ENCODE measurements at places on chromosomes 7 and 10. TPM values are rescaled to one million over a fixed set of nuclear protein-coding genes. Genes with fewer than 3 reads are reported as not detected.
A peak's percentile ranks its signal among the peaks of the same experiment; 100 is the strongest.

DNA sequence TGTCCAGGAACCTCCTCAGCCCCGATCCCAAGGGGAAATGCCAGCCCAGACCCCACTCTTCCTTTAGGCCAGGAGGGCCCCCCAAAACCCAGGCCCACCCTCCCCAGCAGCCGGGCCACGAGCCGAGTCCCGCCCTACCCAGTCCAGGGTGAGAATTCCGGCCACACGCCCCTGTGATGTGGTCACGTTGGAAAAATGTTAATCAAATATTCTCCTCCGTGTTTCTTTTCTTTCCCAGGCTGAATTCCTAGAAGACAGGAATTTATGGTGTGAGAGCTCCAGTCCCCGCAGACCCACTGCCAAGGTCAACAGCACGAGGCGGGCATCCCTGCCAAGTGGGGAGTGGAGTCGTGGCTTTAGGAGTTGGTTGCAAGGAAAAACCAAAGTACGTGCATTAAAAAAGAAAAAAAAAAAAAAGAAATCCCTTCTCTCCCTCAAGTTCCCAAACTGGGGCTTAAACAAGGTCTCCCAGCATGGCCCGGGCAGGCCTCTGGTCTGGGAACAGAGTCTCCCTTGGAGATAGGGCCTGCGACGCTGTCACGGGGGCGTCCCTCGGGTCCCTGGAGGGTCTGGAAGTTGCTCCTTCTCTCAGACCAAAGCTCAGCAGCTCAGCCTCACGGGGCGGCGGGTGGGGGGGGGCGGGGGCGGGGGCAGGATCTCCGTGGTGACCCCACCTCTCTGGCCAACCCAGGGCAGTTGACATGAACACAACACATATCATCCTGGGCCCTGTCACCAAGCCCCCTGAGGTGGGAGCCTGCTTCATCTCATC is 28.1 kb upstream of the ELN start:
- no peak for DNase-seq

DNA sequence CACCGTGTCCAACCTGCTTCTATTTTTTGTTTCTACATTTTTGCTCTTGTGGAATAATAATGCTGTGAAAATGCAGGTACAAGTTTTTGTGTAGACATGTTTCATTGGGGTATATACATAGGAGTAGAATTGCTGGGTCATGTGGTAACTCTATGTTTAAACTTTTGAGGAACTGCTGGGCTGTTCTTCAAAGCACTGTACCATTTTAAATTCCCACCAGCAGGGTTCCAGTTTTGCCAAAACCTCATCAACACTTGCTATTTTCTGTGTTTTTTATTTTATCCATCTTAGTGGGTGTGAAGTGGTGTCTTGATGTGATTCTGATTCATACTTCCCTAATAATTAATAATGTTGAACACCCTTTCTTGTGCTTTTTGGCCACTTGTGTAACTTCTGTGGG is 138.6 kb downstream of the RGS10 start:
- no peak for DNase-seq

SCIN gene
- total RNA-seq, result not detected

SLC18A3 gene
- not detected for total RNA-seq

- no peak for DNase-seq
Observed at GRCh38 chr10:75736151-75736640, 304.8 kb downstream of the LRMDA start.

DNA sequence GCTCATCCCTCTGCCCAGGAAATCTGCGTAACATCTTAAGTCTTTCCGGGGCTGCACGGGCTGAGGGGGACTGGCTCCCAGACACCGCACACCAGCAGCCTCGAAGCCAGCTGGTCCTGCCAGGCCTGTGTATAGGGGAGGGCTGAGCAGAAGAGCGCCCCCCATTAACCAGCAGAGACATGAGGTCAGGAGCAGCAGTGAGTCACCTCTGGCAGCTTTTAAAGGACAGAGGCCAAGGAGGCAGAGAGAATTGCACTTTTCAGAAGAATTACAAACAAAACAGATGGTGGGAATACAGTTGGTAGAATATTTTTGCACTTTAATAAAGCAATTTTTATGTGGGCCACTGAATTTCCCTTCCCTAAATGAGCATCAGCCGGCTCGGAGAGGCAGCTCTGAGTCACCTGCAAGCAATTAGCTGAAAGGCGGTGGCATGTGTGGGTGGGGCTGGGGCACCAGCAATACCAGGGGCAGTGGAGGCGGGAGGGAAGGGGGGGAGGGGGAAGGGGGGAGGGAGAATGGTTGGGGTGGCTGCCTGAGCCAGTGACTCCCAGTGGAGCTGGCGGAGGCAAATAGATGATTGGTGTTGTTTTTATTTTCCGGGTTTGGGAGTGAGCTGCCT is 39.1 kb downstream of the GOLGA7B start:
- DNase-seq, result no peak

GSTO1 gene
- total RNA-seq, result 142 TPM

ADAMTS14 gene
- not detected for total RNA-seq

SDK1 gene
- 0.03 TPM for total RNA-seq

GRCh38 chr10:128646956-128647355 is 520.7 kb upstream of the MKI67 start:
- DNase-seq, result no peak

GRCh38 chr7:43522406-43523156 is 60.3 kb upstream of the STK17A start:
- no peak for DNase-seq

- DNase-seq, result no peak
Observed at GRCh38 chr7:151891182-151891581, 14.3 kb upstream of the PRKAG2 start.

ARHGEF5 gene
- 10.4 TPM for total RNA-seq

AASS gene
- total RNA-seq, result 0.81 TPM

- DNase-seq, result no peak
Observed at GRCh38 chr10:101388676-101389276, 34.8 kb downstream of the BTRC start.

GRCh38 chr10:45353186-45353585 is 20.8 kb upstream of the ALOX5 start:
- no peak for DNase-seq

MUC3A gene
- total RNA-seq, result 0.20 TPM

HOXA4 gene
- total RNA-seq, result 0.15 TPM

SLC26A3 gene
- not detected for total RNA-seq

DNA sequence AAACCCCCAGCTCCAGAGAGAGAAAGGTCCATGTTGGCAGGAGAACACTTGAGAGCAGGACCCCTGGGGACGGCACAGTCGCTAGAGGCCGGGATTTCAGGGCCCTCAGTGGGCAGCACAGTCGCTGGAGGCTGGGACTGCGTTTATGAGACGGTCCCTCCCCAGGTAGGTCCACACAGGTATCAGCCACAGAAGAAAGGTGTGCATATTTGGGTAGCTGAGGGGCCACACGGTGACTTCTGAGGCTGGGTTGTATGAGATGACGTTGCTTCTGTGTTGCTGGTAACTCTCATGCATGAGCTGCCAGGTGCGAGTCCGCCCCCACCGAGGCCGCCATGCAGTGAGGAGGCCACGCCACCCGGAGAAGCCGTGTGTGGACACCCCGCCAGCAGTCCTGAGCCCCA is 56.9 kb upstream of the PPP2R2D start:
- no peak for DNase-seq

DNA sequence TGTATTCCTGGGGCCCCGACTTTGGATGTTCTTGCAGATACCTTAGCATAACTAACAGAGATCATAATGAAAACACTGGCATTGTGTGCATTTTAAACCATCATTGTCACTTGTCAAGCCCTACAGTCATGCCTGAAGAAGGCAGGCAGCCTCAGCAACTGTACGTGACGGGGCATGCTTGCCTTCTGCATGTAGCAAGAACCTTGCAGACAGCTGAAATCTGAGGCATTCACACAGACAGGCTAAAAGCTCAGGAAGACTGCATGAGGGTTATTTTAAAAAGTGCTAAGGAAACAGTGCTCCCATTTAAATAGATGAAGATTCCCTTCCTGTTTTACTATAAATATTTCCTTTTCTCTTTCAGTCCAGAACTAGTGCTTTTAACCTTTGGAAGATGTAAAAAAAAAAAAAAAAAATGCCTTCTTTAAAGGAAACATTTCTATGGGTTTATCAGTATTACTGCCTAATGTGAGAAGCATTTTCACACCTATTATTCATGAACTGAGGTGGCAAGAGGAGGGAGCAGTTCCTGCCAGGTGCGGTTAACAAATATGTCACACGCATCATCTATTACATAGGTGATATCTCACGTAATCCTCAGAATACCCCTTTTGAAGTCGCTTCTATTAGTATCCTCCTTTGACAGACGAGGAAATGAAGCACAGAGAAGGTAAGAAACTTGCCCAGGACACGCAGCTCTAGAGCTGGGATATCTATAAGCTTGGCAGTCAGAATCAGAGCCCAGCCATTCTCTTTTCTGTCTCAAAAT is 88.1 kb downstream of the PRKCQ start:
- peak; percentile 52 for DNase-seq

CDHR3 gene
- 1.2 TPM for total RNA-seq

- DNase-seq, result no peak
Observed at GRCh38 chr10:92156874-92157773, 133.8 kb downstream of the CPEB3 start.

DNA sequence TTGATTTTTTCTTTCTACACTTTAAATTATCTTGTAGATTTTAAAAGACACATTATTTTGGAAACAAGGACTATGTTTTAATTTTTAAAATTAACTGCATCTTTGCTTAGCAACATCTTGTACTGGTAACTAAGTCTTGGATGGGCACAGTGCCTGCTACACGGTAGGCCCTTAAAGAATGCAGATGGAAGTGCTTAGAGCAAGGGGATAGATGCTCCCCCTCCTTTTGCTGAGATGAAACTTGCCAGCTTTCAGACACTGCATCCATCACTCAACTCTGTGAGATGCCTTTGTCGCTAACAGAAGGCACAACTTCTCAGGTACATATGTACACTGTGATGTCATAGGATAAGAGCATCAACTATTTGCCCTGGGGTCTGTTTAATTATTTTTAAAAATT is 103.9 kb downstream of the LRRC18 start:
- no peak for DNase-seq

DNA sequence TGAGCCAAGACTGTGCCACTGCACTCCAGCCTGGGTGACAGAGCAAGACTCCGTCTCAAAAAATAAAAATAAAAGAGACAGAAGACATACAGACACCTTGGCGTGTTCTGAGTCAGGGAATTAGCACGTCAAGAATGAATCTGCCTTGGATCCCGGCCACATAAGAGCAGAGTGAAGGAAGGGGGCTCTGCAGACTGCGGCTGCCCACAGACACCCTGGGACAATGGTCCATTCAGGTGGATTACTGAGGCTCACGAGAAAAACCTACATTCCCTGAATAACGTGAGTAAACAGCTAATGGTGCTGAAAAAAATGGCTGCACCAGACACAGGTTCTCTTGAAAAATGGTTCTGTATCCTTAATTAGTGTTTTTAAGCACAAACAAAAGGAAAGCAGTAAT is 100.1 kb upstream of the FGFR2 start:
- no peak for DNase-seq
